Activated CD8-positive, alpha-beta memory T cell treated with anti-CD3 and anti-CD28 coated beads for 24 hours (primary cell): ENCODE measurements at places on chromosomes 2 and 18.

GRCh38 chr2:196840171-196840570 lies 31.0 kb upstream of the C2orf66 start:
- no peak for DNase-seq

DNA sequence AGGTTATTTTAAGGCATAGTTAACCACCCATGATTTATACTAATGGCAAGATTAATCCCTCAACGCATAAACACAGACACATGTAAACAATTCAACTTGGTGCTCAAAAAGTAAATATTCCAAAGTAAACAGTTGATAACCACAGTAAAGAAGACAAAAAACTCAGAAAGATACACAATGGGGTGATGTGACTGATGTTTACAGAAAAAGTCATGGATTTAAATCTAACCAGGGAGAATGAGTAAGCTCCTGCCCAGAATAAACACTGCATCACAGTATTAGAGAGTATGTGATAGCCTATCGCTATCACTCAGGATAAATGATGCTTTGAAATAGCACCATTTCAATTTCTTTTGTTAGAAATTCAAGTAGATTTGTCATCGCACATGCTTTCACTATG lies 49.3 kb downstream of the HIBCH start:
- no peak for DNase-seq

DNA sequence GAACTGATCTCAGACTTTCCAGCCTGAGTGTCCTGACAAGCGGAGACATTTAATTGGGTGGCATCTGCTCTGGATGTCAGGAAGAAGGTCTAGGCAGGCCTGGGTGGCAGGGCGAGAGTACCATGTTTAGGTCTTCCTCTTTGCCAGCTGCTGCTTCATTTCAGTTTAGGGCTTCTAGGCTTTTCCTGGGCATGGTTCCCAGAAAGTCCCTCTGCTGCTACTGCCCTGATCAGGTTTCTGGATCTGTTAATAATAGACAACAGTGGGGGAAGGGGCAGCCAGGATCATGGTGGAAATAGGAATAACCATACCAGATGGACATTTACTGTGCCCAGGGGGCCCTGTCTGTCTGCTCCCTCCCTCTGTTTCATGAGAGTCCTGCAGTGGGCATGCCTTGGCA lies 2.3 kb upstream of the PLCD4 start:
- no peak for DNase-seq

DNA sequence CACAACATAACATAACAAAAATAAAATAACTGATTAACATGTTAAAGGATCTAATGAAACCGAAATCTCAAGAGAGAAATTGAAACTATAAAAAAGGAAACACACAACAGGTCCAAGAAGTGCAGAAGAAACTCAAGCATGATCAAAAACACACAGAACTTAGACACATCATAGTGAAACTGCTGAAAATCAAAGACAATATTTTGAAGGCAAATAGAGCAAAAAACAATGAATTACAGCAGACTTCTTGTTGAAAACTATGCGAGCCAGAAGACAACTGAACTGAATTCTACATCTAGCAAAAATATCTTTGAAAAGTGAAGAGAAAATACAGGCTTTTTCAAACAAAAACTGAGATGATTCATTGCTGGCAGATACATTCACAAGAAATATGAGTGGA lies 61.3 kb downstream of the UGP2 start:
- no peak for DNase-seq

- DNase-seq = no peak
Measured at GRCh38 chr2:19346983-19347618, 11.3 kb downstream of the OSR1 start.

DNA sequence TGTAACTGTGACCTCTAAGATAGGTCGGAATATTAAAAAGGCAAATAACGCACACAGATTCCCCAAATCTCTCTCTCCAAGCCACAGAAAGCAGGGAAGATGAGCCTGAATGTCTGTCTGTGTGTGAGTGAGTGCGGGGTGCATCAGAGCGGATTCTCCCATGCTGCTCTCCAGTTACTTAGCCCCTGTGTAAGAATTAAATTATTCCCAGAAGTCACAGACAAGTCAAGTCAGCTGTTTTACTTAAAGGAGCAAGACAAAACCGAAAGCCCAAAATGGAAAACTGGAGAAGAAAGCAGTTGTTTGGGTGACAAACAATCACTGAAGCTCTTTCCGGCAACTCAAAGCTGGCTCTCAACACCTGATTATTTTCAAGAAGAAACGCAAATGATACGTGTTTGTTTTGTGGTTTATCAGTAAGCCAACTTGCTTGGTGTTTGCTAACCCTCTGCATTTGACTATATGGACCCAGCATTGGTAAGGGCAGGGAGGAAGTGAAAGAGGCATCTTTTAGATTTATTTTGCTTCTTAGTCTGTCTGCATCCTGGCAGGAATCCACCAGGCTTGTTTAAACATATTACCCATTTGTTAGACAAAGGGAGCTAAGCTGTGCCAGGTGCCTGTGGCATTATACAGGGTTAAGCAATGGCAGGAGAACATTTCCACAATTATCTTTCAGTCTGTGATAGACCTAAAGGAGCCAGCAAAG lies 121.5 kb upstream of the CREB1 start:
- DNase-seq = no peak

GRCh38 chr18:58721566-58722239 lies 50.4 kb downstream of the MALT1 start:
- DNase-seq = no peak

DNA sequence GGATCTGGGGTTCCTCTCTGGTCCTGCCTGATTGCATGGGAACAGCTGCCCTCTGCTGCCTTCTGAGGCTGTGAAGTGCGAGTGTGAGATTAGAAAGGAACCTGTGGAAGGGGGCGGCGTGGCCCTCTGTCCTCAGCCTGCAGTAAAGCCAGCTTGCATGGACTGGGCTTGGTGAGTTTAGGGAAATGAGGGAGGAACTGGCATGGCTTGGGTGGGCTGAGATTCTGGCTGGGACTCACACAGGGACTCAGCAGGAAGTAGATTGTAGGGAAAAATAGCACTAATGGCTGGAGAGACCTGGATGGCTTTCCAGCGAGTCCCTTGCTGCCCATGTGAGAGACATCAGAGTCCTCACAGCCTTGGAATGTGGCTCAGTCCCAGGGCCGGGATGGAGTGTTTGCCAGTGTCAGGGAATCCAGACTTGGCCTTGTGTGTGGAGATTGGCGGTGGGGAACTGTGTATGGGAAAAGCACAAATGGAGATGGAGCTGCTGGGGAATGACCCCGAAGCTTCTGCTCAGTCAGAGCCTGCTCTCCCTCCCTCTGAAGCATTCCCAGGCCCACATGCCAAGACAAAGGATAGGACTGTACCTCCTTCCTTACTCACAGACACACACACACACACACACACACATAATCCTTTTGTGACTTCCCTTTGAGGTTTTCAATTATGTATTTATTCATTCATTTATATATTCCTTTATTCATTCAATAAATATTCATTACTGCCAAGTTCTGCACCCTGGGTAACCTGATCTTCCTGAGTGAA lies 115.4 kb downstream of the ACAA2 start:
- no peak for DNase-seq

- no peak for DNase-seq
Measured at GRCh38 chr2:177692042-177692782, 299.6 kb downstream of the AGPS start.

- DNase-seq = no peak
Measured at GRCh38 chr18:27746241-27746640, 430.7 kb downstream of the CDH2 start.

GRCh38 chr2:127859712-127860085 lies 1.7 kb upstream of the POLR2D start:
- peak; percentile 73 for DNase-seq

- no peak for DNase-seq
Measured at GRCh38 chr2:190572246-190572645, 37.7 kb upstream of the NEMP2 start.

DNA sequence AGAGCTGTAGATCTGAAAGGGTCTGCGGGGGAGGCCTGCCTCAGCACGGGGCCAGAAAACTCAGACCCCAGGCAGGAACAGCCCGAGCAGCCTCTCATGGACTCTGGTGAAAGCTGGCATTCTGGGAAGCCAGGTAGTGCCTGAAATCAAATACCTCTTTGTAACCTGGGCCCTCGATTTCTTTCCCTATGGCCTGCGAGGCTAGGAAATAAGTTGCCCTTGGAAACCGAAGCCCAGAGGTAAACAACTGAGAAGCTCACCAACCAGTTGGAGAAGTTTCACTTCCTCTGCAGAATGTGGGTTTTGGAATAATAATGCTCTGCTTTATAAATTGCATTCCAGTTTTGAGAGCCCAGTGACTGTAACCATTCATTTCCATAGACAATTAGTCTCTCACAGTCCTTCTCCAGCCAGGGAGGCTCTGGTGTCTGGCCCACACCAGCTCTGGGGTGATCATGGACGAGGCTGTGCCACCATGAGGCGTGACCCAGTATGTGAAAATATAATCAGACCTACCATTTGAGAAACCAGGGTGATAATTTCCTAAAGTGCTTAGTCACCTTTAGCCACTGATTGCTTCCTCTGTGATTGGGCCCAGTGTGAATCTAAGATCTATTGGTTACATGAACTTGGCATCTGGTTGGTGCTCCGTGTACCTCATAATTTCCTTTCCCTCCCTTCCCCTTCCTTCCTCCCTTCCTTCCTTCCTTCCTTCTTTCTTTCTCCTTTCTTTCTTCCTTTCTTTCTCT lies 133.1 kb upstream of the PELI1 start:
- no peak for DNase-seq

- no peak for DNase-seq
Measured at GRCh38 chr2:160305081-160305750, 105.1 kb upstream of the ITGB6 start.

DNA sequence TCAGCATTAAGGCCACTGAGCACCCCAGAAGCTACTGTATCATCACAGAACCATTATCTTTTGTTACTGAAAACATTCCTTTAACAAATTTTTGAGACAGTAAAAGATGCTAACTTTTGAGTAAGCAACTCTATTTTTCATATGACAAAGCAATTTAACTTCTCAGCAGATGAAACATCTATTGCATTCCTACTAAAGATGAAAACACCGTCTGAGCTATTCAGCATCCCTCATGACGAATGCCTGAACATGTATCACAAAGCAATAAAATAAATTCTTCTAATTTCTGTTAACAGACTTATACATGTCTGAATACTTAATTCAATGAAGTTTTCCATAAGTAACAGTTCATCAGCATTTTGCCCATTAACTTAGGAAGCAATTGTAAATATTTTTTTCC lies 23.9 kb downstream of the CHN1 start:
- DNase-seq = no peak

- no peak for DNase-seq
Measured at GRCh38 chr18:21484851-21485636, 115.5 kb downstream of the ESCO1 start.

DNA sequence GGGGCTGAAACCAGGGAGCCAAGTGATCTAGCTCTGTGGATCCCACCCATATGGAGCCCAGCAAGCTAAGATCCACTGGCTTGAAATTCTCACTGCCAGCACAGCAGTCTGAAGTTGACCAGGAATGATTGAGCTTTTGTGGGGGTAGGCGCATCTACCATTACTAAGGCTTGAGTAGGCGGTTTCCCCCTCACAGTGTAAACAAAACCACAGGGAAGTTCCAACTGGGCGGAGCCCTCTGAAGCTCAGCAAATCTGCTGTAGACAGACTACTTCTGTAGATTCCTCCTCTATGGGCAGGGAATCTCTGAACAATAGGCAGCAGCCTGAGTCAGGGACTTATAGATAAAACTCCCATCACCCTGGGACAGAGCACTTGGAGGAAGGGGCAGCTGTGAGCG lies 96.7 kb downstream of the CCDC148 start:
- no peak for DNase-seq

DNA sequence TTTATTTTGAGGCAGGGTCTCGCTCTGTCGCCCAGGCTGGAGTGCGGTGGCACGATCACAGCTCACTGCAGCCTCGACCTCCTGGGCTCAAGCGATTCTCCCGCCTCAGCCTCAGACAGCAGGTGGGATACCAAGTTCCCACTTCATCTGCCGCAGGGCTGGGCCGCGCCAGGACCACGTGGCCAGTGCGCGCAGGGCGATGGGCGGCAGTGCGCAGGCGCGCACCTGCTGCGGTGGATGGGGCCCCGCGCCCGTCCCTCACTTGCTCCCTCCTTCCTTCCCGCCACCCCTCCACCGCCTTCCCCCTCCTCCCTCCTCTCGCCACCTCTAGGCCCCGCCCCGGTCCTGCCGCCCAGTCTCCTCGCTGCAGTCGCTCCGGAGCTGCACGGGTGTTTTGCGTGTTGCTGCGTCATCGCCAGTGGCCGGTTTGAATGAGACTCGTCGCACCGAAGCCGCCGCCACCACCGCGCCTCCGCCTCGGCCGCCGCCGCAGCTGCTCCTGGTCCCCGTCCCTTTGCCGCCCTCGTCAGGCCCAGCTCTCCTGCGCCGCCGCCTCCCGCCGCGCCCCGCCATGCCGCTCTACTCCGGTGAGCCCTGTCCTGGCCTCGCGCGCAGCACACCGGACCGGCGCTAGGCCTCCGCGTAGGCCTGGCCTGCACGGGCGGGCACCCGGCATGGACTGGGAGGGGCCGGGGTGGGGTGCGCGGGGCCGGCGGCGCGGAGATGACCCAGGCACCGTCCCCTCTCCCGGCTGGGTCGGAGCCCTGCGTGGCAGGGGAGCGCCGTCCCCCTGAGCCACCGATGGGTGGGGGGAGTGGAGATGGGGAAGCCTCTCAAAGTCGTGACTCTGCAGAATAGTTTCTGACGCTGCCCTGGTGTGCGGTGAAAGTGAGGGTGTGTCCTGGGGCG lies at the start of gene USP14:
USP14 (plus strand) TSS at position 430 of the 909 bp plus-strand sequence; CDS start at position 572, 142 bp downstream.
- DNase-seq = peak; percentile 97

GRCh38 chr18:34866739-34867138 lies 156.6 kb downstream of the DTNA start:
- no peak for DNase-seq

- no peak for DNase-seq
Measured at GRCh38 chr18:59631583-59632181, 65.5 kb downstream of the CCBE1 start.

DNA sequence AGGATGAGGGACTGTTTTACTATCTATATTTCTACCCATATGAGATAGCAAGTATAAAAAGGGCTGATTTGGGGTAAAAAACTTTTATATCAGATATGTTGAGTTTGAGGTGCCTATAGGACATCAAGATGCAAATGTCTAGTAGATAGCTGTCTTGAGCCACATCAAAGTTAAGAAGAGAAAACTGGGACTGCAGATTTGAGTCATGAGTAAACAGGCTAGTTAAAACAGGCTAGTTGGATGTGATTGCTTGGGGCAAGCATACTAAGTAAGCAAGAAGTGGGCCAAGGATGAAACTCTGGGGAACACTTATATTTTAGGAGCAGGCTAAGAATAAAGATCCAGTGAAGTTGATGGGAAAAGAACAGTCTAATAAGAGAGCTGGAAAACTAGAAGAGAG lies 2.8 kb upstream of the SCRN3 start:
- DNase-seq = no peak

GRCh38 chr2:37794717-37795116 lies 123.3 kb upstream of the CDC42EP3 start:
- no peak for DNase-seq

DNA sequence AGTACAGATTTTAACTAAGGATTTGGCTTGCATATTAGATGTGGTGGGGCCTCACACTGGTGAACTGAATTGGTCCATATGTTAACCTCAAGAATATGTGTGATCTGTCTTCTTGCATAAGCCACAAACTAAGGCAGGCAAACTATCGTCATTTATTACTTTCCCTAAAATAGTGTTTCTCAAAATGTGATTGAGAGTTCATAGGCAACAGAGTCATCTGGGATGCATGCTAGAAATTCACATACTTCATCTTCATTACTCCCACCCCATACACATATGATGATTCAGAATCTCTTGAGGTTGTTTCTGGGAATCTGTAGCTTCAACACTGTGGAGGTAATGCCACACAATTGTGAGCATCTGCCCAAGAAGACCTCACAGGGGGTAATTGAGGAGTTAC lies 822.8 kb upstream of the CDH2 start:
- no peak for DNase-seq
